ENCODE measurements at places on chromosomes 5 and 9. TPM values are rescaled to one million over a fixed set of nuclear protein-coding genes. Genes with fewer than 3 reads are reported as not detected.

The CFAP90 gene
- total RNA-seq = not detected

The PCDHGA3 gene
- under 0.01 TPM for total RNA-seq

The CRHBP gene
- 0.24 TPM for total RNA-seq

The PIP5KL1 gene
- total RNA-seq = 3.8 TPM

The INSL6 gene
- not detected for total RNA-seq

The MCTP1 gene
- total RNA-seq = 19.4 TPM

The SLC6A7 gene
- total RNA-seq = not detected

The VCAN gene
- 145 TPM for total RNA-seq

The FAM151B gene
- 0.48 TPM for total RNA-seq

The LECT2 gene
- not detected for total RNA-seq

The CDH6 gene
- total RNA-seq = 38.6 TPM

The GFPT2 gene
- total RNA-seq = 0.48 TPM
